ENCODE measurements at places on chromosomes 11 and 22.

DNA sequence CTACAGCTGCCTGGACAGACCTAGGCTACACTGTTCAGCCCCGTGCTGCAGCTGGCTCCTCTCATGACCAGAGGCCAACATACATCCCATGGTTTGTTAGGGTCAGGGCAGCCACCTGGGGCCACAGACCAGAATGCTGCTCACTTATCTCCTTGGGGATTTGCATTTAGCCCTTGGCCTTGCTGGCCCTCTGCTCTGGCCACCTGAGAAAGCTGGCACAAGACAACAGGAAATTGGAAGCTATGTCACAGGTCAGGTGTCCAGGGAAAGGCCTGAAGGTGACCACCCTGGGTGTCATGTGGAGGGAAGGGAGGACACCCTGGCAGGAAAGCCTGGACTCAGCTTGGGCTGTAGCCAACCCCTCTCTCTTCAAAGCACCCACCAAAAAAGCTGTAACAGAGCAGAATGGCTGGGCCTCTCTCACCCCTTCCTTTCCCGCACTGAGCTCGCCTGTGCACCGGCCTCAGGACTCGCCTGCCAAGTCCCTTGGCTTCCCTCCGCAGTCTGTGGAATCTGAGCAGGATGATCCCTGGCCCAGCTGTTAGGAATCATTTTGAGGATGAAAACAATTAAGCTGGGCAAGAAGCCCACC is 86.3 kb downstream of the SNX19 start:
- DNase-seq, result no peak

DNA sequence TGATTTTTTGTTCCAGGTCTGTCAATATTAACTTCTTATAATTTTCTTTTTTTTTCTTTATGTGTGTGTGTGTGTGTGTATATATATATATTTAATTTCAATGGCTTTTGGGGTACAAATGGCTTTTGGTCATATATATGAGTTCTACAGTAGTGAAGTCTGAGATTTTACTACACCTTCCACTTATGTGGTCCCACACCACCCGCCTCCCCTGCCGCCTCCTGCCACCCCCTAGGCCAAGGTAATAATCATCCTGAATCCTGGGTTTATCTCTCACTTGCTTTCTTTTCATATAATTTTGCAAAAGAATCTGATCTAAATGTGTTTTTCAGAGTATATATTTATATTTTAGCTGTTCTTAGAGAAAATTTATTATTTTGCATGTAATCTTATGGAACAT is 11.1 kb downstream of the NEAT1 start:
- DNase-seq, result no peak

- no peak for DNase-seq
Observed at GRCh38 chr22:37077802-37078448, 26.4 kb downstream of the KCTD17 start.

- no peak for DNase-seq
Observed at GRCh38 chr11:131275580-131275979, 94.8 kb upstream of the NTM start.

DNA sequence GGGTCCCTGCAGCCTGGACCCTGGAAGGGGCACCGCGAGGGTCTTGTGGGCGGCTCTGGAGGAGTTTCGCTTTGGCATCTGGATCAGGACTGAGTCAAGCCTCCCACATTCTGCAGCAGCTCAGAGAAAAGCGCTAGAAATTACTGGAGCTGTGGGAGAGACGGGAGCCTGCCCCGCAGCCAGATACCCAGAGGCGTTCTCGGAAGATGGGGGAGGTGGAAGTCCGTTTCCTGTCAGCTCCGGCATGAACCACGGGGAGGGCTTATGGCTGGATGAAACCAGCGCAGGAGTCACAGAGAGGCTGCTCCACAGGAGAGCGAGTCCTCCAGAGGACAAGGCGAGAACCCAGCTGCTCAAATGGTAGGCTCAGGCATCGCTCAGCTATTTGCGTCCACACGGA is 379.3 kb downstream of the OPCML start:
- DNase-seq, result peak; percentile 63

- no peak for DNase-seq
Observed at GRCh38 chr22:44702479-44703198, 635 bp downstream of the PRR5 start.

- DNase-seq, result no peak
Observed at GRCh38 chr11:34869425-34869824, 46.8 kb downstream of the APIP start.

DNA sequence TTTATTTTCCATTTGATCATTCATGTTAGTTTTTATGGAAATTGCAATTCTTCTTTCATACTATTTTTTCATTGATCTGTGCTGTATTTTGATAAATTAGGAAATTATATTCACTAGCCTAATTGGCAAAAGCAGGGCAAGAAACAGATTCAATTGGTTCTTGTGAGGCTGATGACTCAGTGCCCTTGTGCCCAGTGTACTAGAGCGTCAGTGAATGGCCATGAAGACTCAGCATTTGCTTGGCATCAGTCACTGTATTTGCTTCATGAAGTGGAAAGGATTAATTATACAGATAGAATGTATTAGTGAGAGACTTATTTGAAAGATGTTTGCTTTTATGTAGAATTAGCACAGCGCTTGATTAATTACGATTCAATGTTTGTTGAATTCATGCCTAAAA is 31.8 kb downstream of the MRGPRX1 start:
- no peak for DNase-seq

- no peak for DNase-seq
Observed at GRCh38 chr11:47111318-47111804, 65.3 kb downstream of the ARFGAP2 start.

- DNase-seq, result no peak
Observed at GRCh38 chr11:9692691-9693090, 28.8 kb downstream of the SWAP70 start.

- no peak for DNase-seq
Observed at GRCh38 chr11:19714022-19714386, 1.4 kb downstream of the NAV2 start.

DNA sequence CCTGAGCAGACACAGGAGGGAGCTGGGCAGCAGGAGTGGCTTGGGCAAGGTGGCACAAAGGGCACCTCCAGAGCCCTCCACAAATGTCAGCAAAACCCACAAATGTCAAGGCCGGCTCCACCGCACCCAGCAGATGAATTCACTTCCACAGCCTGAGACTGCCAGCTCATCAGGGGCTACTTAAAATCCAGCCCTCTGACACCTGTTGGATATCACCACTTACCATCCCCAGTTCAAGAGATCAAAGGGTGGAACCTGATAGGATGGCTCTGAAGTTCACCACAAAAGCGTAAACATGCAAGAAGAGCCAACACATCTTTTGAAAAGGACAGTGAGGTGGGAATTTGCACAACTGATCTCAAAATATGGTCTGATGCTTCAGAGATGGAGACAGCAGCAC is 168.6 kb upstream of the GRK3 start:
- no peak for DNase-seq

DNA sequence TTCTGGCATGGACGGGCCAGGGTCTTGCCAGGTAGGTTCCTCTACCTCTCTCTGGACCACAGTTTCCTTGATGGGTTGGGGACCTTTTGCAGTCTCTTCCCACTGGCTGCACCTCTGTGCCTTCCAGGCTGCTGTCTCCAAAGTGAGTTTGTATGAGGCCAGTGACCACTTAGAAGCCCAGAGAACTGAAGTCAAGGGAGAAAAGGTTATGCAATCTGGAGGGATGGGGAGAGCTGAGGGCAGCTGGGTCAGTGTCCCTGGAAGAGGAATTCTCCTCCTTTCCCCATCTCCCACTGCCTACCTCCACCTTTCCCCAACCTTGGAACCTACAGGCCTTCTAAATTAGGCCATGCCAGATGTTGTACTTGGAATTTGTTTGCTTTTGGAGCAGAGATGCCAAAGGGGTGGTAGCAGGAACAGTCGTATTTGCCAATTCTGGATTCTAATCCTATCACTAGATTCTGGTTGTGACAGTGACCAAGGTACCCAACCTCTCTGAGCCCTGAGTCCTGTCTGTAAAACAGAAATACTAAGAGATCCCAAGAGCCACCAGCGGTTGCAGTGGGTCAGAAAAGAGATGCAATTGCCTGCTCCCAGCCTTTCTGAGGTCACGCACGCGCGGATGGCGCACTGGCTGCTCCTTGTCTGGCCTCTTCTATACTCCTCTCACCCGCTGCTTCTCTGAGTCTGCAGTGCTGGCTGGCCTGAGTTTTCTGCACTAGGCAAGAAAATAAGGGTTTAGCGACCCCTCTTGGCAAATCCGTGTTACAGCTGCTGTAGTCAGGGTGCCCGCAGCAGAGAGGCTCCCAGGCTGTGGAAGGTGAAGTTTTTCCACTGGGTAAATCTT is 10.7 kb upstream of the ACCSL start:
- peak; percentile 64 for DNase-seq

DNA sequence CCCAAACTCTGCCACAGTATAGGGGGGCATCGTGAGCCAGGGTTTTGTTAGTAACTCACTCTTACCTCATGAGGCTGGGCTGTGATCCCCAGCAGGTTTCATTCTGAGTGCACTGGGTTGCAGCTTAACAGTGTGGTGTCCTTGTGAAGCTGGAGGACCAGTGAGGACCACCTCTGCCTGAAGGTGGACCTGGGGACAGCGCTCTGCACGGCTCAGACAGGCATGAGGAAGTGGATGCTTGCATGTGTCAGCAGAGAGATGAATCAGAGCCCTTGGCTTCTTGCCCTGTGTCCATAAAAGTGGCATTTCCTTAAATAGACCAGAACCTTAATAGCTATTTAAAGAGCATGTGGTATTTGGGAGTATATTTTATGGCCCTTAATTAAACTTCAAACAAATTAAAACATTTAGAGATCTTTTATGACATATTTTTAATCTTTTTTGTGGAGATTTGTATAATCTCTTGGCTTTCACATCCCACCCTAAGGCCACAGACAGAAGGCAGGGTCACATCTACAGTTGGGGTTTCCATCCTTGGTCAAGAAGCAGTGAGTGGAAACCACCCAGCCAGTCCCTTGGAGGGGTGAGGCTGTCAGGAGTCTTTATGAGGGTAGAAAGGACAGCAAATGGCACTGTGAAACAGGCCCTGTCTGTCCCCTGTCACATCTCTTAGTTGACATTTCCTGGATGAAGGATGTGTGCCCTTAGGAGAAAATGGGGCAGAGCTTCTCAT is 24.8 kb upstream of the ADORA2A start:
- peak; percentile 23 for DNase-seq

GRCh38 chr22:40721266-40721665 is 42.0 kb downstream of the MCHR1 start:
- DNase-seq, result no peak

GRCh38 chr22:29152045-29152953 is 53.4 kb upstream of the EMID1 start:
- DNase-seq, result no peak

DNA sequence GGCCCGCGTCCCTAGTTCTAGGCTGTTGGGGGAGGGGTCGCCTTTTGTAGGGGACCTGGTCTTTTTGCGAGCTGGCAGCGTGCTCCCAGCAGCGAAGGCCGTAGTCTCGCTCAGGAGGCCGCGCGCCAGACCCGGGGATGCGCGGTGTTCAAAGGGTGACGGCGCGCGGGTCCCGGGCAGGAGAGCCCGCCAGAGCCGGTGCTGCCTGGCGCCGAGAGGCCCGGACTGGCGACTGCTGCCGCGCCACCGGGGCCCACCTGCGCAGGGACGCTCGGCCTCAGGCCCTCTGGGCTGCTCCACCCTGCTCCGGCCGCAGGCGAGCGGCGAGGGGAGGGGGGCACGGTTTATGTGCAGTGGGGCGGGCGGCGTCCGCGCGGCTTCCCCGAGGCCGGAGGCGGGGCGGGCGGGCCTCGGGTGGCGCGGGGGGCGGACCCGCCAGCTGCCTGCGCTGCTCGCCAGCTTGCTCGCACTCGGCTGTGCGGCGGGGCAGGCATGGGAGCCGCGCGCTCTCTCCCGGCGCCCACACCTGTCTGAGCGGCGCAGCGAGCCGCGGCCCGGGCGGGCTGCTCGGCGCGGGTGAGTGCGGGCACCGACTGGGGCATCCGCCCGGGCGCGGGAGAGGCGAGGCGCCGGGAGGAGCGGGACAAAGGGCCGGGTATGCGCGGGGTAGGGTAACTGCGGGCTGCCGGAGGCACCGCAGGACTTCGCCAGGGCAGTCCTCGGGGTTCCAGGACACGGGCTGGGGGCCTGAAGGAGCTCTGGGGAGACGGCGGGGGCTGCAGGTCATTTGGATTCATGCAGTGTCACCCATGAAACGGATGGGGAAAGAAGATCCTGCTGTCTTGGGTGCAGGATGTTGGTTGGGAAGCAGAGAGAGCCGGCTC is at the start of gene PRSS23:
Gene PRSS23, plus strand, starts transcription at position 467 of the 884 bp plus-strand sequence. CDS start 7,102 bp downstream, outside the sequence.
- DNase-seq, result peak; percentile 42

GRCh38 chr11:45133878-45134277 is 12.6 kb upstream of the PRDM11 start:
- DNase-seq, result no peak

DNA sequence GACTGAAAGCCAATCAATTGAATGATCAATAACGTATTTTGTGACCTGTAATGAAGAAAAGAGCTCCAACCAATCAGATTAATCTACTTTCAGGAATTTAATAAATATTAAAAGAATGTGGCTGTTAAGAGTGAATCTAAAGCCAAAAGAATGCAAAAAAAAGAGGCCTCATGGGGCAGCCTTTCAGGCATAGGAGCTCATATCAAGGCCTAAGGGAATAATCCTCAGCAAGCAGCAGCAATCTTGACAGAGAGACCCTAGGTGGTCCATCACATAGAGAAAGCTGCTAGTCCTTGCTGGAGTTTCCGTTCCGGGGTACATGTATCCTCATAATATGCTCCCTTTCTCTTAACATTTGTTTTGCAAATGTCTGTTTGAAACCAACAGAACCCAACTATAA is 313.1 kb upstream of the PITPNB start:
- no peak for DNase-seq

GRCh38 chr11:29005401-29005980 is 897.3 kb downstream of the METTL15 start:
- no peak for DNase-seq

- no peak for DNase-seq
Observed at GRCh38 chr11:130583801-130584211, 135.4 kb downstream of the ADAMTS15 start.

DNA sequence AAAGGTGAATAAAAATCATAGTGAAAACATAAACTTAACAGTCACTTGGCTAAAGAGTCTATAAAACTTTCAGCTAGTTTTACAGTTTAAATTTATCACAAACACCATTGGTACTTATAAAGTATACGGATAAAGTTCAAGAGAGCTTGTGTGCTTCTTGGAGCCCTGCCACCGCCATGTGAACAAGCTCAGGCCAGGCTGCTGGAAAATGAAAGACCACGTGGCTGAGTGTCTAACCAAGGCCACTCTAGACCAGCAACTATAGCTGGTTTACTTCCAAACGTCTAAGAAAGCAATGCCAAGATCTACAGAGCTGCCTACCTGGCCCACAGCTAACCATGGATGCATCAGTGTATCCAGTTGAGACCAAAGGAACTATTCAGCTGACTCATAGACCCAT is 66.3 kb upstream of the API5 start:
- no peak for DNase-seq

GRCh38 chr11:69144316-69145049 is 11.3 kb upstream of the SMIM38 start:
- no peak for DNase-seq

GRCh38 chr22:24419475-24419850 is 7.9 kb upstream of the ADORA2A start:
- DNase-seq, result no peak
